ENCODE measurements at places on chromosomes 16 and 17. TPM values are rescaled to one million over a fixed set of nuclear protein-coding genes. Genes with fewer than 3 reads are reported as not detected.

DNA sequence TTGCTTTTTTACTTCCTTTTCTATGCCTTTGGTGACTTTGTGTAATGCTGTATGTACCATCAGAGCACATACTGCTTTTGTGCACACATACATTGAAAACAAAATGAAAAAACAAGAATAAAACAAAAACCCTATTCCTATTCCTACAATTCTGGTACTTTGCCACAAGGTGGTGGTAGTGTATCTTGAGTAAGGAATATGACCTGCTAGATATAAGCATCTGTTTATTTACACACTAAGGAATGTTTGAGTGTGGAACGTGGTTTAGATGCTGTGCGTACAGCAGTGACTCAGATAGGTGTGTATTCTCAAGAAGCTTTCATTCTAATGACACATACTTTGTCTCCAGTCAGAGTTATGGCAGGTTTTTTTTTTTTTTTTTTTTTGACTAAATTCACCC lies 606.2 kb downstream of the WWOX start:
- DNase-seq, result no peak

DNA sequence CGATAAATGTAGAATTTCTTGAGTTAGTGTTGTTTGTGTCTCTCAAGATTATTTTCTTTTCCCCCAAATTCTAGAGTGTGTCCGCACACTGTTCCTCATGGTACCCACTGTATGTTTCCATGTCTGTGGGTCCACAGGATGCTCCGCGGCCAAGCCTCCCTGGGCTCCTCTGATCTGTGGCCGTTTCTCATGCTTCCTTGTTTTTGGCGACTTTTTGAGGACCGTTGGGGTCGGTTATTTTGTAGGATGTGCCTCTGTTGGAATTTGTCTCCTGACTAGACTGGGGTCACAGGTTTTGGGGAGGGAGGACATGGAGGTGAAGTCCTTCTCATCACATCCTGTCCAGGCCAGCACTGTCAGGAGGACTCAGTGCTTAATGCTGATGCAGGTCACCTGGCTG lies 140.0 kb downstream of the LAT start:
- no peak for DNase-seq

DNA sequence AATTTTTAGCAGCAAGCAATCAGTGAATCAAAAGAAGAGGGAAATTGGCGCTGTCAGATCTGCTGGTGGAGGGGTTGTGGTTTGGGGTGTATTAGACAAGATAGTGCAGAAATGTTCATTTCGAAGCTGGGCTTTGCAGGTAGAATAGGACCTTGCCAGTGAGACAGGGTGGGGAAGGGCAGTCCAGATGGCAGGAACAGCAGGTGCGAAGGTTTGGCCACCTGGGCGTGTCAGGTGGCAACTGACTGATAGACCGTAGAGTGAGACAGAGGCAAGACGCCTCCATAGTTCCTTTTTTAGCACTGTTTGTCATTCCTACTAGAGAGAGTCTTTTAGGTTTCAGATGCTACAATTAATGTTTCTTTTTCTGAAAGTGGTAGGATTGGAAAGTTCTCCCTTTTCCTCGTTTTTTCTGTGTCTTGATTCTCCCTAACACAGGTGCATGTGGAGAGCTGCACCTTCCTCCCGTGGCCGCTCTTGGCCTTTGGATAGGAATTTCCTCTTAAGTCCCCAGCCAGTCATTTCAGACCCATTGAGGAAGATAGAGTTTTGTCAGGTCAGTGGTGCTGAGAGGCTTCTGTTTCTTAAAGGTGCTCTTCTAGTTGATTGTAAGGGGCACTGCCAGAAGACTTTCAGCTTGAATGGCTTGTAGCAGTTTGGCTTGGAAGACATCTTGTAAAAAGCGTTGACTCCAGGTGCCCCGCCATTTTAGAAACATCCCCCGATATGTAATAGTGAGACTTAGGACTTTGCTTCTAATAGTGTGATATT lies 315.6 kb downstream of the SNX29 start:
- DNase-seq, result no peak

DNA sequence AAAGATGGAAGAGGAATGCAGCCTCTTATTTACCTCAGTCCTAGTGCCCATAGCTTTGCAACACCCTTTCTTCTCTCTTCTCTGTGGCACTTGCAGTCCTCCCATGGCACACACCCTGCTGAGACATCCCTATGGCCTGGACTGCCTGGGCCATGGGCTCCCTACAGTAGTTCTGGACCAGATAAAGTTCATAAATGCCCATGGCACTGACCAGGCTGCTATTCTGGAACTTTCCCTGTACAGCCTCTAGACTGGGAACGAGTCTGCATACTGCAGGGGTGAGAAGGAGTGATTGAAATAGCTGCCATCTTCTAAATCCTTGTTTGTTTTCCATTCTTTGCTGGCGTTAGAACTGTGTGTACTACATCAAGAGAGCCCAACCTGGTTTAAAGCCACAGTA lies 24.5 kb upstream of the ADAM11 start:
- DNase-seq, result no peak

CES3 gene
- 1.8 TPM for total RNA-seq

- DNase-seq, result peak; percentile 8
Measured at GRCh38 chr16:89152831-89153700, 18.5 kb upstream of the CDH15 start.

GRCh38 chr17:29956225-29956624 lies 14.8 kb downstream of the EFCAB5 start:
- no peak for DNase-seq

DNA sequence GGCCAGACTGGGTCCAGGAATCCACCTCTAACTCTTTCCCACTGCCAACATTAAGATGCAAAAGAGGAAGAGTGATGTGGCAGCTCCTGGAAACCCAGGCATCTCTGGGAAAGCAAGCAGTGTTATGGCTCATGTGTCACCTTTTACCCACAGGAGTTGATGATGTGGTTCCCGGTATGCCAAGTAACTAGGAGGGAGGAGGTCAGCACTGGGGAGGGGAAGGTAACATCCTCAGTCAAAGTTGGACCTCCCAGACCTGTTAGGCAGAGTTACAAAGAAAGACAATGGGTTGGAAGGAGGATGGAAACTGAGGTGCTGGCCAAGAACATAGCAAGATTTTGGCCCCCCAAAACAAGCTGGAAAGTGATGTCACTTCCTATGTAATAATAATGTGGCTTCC lies 11.4 kb downstream of the KRABD2 start:
- DNase-seq, result no peak

GRCh38 chr17:64005734-64006167 lies 7.6 kb downstream of the PRR29 start:
- no peak for DNase-seq

DNA sequence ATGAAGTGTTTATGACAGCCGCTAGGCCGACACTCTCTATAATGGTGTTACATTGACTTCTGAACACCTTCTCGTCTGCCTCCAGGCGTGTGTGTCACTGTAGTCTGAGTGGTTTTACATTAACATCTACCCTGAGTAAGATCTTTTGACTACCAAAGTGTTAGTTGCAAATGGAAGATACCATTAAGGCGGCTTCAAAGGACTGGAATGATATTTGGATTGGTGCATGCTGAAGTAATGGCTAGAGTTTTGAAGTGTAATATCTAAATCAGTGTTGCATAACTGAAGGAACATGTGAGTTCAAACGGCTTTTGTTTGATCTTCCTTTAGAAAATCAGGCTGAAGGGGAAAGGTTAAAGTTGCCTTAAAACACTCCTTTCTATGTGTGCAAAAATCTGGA lies 52.2 kb downstream of the BCAS3 start:
- no peak for DNase-seq

ITGA2B gene
- total RNA-seq, result 0.36 TPM

DNA sequence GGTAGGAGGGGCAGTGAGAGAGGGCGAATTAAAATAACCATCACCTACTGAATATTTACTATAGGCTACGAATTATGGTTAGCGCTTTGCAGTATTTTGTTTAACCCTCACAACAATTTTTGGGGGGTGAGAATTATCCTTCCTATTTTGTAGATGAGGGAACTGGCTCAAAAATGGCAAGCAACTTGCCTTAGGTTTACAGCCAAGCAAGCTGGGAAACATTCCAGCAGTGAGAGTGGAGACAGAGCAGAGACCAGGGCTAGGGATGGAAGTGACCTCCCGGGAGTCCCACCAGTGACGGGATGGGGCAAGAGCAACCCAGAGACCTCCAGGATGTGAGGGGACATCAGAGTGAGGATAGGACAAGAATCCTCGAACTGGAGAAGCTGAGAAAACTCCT lies 352 bp upstream of the VMO1 start:
- no peak for DNase-seq

DNA sequence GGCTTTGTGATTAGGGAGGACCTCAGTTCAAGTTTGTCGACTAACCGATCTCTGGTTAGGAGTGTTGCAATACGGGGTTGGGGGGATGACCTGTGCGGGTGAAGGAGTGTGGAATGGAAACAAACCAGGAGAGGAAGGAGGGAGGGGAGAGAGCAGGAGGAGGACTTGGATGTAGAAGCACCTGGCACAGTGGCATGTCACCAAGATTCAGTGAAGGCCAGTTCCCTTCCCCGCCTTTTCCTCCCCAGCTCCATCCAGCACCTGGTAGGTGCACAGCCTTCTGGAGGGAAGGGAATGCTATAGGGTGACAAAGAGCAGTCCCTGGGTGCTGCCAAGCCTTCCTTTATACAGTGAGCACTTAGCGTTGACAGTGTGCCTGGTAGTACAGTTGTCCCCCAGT lies 107.4 kb upstream of the CRHR1 start:
- no peak for DNase-seq

- no peak for DNase-seq
Measured at GRCh38 chr16:83917152-83918120, 18.5 kb downstream of the MLYCD start.

DNA sequence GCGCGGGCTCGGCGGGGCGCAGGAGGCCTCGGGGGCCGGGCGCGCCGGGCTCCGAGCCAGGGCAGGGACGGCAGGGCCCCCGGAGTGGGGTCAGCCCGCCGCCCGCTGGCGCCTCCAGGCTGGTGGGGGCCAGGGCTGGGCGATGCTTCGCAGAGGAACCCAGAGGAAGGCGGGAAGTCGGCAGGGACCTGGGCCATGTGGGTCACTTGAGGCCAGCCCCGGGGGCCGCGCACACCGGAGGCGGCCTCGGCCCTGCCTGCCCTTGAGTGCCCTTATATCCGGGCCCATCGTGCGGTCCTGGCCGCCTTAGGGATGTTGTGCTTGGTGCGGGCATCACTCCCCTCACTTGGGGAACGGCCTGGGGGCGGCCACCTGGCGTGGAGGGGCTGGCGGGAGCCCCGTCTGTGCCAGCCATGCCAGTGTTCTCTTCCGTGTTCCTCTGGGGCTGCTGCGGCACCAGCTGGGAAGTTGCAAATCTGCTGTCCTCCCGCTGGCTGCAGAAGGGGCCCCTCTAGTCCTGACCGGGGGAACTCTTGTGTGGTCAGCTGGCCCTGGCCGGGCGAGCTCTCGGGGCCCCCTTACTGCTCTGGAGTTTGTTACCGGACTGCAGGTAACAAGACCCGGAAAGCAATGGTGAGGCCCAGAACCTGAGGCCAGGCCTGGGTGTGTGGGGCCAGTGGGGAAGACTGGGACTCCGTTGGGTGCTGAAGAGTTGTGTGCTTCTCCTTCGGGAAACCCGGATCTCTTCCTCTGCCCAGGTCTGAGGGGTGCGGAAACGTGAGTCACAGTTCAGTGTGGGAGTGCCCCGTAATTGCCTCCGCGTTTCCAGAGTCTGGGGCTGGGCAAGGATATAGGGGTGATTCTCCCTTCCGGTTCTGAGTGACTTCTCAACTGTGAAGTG lies 849 bp downstream of the CAPN15 start:
- no peak for DNase-seq
